Stimulated activated CD4-positive, alpha-beta T cell treated with anti-CD3 and anti-CD28 coated beads, Interleukin-15, amount 100 ng/mL, for 1 hour (primary cell): ENCODE measurements at places on chromosomes 1 and 21.

DNA sequence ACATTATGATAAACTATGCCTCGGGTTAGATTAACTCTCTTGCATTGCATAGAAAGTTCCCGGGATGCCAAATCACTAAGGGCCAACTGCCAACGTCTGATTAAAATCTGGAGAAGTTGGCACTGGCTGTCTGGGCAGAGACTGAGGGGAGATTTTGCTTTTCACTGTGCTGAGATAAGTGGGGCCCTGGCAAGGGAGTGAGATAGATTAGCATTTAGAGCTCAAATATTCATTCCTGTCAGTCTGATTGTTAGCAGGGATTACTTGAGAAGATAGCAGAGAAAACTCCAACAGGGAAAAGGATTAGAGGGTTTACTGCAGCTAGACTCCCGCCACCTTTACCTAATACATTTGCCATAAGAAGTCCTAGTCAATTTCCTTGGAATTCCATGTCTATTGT, 714.1 kb upstream of the CHRM3 start:
- no peak for DNase-seq

- no peak for DNase-seq
Measured at GRCh38 chr1:92356956-92357355, 58.1 kb downstream of the RPAP2 start.

- DNase-seq = no peak
Measured at GRCh38 chr1:54987427-54987826, 7.0 kb downstream of the TMEM61 start.

DNA sequence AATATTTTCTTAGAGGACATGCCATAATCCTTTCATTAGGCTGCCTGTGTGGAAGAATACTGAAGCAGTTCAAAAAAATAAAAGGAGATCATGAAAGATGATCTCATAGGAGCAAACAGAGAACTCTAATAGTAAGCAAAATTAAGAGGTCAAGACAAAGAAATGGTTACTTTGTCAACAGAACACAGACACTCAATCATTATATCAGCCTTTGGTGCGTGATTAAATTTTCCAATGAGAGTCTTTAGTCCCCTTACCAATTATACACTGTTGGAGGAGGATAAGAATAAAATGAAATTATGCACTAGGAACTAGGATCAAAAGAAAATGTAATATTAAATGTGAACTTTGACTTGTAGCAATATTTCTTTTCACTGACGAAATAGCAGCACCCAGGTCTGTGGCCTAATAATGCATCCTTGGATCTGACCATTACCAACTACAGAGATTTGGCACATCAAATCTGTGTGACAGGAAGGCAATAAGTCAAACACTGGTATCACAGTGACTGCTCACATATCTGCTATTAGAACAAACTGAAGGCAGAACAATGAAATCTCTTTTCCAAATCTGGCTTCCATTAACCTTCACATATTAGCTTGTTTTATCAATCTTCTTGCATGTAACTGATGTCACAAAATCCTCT, 1812.9 kb downstream of the PLA2G4A start:
- no peak for DNase-seq

- DNase-seq = no peak
Measured at GRCh38 chr1:58862728-58863385, 79.0 kb upstream of the JUN start.

DNA sequence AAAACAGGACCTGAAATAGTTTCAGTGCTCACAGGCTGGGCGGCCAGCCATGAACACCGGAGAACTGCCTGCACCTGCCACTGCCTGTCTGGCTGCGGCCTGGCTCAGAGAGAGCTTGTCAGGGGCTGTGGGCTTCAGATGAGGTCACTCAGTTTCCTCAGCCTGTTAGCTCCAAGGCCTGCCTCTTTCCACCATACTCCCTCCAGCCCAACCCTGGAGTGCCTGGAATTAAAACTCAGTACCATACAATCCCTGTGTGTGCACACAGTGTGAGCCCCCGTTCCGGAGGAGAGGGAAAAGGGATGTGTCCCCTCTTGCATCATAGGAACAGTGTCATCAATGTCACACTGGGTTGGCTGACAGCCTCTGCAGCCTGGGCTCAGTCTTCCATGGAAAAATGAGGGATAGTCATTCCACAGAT, 16.2 kb downstream of the CACNA1S start:
- DNase-seq = no peak

GRCh38 chr1:5733596-5733995, 258.6 kb downstream of the NPHP4 start:
- DNase-seq = no peak

GRCh38 chr1:116306840-116307442, 66.1 kb upstream of the ATP1A1 start:
- no peak for DNase-seq

DNA sequence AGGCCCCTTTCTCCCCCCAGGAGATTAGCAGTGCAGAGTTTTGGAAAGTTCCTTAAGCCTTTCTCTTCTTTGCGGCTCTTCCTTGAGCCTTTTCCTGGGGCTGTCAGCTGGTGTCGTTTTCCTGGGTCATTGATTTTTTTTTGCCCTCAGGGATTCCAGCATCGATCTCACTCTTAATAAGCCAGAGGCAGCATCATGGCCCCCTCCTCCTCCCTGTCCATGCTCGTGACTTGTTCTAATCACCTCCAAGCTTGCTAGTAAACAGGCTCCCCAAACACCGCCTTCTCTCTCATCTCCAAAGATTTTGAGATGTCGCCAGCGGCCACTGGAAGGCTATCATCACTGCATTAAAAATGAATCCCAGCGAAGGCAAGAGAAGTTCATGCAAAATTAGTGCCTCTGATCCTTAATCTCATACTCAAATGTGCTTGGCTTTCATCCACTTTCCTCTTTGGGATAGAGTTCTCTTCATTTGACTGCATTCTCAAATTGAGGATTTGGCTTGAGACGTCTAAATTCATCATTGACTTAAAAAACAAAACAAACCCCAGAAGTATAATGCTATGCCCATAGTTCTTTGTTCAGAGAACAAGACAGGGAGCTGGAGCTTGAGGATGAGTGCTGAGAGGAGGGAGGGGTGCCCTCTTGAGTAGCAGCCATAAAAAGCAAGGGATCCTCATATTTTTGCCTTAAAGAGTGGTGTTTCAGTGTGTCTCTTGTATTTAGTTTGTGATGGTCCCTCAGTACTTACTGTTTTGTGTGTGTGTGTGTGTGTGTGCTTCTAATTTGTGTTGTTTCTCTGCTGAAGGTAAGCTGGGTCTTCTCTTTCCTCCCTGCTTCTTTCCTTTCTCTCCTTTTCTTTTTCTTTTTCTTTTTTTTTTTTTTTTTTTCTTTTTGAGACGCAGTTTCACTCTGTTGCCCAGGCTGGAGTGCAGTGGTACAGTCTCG, 3.2 kb downstream of the EVA1C start:
- no peak for DNase-seq

- no peak for DNase-seq
Measured at GRCh38 chr21:38958940-38959691, 153.4 kb downstream of the ETS2 start.

DNA sequence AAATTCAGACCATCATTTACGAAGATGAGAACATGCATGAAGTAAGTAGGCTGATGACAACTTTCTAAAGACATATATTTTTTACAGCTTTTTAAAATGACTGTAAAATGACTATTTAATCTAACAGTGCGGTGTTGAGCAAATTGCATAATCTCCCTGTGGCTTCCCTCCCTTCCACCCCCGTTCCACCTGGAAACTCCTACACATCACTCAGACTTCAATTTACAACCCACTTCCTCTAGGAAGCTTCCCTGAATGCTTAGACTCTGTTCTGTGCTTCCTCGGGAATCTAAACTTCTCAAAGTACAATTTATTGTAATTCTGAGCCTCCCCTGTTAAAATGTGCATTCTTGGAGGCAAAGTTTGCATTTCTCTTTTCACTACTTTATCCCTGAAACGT, 354.9 kb downstream of the DPYD start:
- DNase-seq = no peak

DNA sequence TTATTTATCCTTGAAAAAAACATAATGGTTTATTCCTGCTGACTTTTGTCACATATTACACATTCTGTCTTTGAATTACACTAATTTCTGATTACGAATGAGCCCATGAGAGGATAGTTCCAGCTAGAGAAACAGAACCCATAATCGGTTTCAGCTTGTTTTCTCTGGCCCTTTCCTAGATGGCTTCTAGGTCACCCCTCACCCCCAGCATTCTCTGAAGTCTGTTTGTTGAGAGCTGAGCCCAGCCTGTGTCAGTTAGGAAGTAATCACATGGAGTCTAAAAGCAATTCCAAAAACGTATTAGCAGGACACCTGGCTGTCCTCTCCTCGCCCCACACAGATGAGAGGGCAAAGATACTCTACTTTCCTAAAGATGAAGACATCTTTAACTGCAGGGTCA, 48.9 kb downstream of the KIAA1614 start:
- no peak for DNase-seq

DNA sequence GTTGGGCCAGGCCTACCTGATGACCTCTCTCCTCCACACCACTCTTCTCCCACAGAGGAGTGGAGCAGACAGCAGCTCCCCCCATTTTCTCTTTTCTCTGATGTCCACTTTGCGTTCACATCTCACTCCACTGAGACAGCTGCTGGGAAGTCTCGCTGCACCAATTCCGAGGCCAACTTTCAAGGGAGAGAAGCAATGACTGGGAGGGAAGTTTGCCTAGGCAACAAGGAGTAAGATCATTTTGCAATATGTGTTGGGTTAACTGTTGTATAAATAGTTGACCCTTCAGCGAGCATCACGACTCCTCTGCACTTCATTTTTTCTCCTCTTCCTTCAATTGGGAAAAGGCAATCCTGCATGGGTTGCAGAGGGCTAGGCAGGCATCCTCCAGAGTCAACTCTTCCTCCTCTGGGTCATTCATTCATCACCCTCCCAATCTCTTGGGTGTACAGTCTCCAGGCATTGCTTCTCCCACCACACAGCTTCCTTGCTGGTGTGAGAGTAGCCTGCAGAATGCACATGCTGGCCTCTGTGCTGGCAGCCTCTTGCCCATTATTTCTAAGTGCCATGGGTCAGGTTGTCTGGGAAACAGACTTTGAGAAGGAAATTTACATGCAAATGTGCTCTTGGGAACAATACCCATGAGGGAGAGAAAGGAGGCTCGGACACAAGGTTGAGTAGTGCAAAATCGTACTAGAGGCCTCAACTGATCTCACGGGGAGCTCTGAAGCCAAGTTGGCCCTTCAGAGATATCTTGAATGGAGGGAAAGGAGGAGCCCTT, 75.8 kb upstream of the BCAR3 start:
- no peak for DNase-seq

GRCh38 chr1:53134042-53134485, 8.4 kb downstream of the SLC1A7 start:
- no peak for DNase-seq

DNA sequence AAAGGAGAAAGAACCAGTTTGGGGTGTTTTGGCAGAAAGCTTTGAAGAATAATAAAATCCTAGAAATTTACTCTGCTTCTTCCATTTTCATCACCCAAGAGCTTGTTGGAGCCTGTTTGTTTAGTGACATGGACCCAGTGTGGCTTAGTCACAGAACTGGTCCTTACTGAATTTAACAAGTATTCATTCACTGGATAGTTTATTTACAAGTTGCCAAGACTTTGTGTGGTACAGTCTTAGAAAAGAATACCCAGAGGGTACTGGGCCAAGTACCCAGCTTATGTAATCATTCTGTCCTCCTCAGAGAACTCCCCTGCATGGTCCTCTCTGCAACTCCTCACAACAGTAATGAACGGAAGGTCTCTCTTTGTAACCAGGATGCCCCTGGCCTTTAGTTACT, 16.4 kb downstream of the RAB4A start:
- no peak for DNase-seq

GRCh38 chr1:85343213-85343611, 66.8 kb upstream of the BCL10 start:
- DNase-seq = no peak

GRCh38 chr1:89931964-89932363, 62.9 kb upstream of the ZNF326 start:
- no peak for DNase-seq

DNA sequence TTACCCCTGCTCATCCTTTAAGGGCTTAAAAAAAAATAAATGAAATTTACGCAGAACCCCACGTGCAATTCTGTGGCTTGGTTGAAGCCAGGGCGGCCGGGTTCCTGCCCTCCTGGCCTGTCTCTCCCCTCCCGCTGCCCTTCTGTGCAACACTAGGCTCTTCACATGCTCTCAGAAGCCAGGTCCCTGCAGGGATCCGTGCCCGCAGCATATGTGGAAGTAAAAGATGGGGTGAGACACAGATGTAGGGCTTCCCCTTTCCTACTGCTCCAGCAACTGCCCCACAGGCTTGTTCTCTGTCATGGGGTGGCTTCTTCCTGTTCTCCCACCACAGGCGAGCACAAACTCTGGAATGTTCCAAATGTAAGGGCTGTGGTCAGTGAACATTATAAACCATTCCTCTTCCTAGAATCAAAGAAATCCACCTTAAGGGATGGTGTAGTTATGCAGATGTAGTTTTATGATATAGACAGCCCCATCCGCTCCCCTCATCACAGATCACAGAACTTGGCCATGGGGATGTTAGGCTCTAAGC, 535.4 kb downstream of the KIF26B start:
- DNase-seq = no peak

- no peak for DNase-seq
Measured at GRCh38 chr21:37896788-37897187, 19.5 kb downstream of the KCNJ6 start.

- no peak for DNase-seq
Measured at GRCh38 chr1:27646676-27647075, 11.7 kb upstream of the FGR start.

- no peak for DNase-seq
Measured at GRCh38 chr1:33244143-33244808, 12.0 kb upstream of the ZNF362 start.

DNA sequence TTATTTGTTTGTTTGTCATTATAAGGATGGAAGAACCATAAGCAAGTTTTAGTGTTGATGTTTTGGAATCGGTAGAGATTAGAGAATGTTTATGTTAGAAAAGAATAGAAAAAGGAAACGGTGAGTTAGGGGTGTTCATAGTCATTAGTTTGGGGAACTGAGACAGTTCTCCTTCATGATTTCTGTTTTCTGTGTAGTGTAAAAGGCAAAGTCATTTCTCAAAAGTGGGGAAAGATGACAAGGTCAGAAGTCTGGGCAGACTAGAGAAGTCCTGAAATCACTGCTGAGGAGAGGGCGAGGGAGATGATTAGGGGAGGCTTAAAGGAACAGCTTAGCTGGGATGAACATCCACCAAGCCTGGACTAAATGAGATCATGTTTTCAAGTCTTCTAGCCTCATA, 498.9 kb downstream of the TTLL7 start:
- DNase-seq = no peak

DNA sequence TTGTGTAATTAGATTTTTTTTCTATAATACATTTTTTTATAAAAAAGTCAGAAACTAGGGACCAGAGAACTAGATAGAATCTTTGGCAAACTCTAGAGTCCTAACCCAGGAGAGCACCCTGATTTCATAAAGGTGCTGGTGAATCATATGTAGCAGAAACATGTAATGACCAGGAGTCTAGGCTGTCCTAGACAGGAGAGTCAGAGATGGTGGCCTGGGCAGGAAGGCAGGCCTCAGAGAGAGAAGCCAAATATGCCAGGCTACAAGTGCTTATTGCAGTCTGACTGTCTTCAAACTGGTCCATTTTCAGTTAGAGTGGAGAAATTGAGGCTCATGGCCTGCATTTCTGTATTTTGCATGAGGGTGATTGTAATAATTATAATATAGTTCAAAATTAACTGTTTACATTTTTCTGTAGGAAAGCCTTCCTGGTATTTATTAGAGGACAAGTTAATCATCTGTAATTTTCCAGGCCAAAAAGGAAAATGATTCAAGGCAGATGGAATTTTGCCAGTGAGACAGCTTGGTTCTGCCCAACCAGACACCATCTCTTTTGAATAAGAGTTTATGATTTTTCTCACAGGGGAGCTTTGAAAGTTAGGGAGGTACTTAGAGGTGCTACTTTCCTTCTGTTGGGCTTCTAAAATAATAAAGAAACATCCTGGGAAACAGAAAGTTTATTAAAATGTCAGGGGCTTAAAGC, 129.8 kb downstream of the S1PR1 start:
- no peak for DNase-seq
